Activated B cell treated with CpG ODN at 0.5 μM for 24 hours (primary cell): ENCODE measurements at places on chromosomes 11 and 22. TPM values are rescaled to one million over a fixed set of nuclear protein-coding genes. Genes with fewer than 3 reads are reported as not detected.

DNA sequence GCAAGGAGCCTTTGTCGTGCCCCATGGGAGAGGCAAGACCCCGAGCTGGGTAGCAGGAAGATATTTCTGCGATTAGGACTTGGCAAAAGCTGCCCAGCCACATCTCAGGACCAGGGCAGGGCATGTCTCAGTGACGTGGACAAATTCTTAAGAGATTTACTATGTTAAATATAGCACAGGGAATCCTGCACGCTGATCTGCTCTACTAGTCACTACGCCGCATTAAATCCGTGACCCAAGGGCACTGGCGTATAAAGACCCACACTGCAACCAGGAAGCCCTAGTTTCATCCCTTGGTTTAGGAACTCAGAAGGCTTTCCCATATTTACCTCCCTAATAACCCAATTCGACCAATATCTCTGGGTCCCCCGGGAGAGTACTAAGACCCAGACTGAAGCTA lies 35.1 kb downstream of the AP1B1 start:
- H3K27ac ChIP-seq = no peak overlapping the region
- no peak for DNase-seq
- no peaks in the 10 kb centered on the region for H3K4me1 ChIP-seq
- no peaks in the 10 kb centered on the region for H3K27me3 ChIP-seq
- no peak overlapping the region for H3K4me3 ChIP-seq

GRCh38 chr11:129239207-129239606 lies 47.1 kb upstream of the ARHGAP32 start:
- H3K27me3 ChIP-seq = no peaks in the 10 kb centered on the region
- no peak overlapping the region for H3K4me3 ChIP-seq
- no peak for DNase-seq
- H3K36me3 ChIP-seq = no peaks in the 10 kb centered on the region

DNA sequence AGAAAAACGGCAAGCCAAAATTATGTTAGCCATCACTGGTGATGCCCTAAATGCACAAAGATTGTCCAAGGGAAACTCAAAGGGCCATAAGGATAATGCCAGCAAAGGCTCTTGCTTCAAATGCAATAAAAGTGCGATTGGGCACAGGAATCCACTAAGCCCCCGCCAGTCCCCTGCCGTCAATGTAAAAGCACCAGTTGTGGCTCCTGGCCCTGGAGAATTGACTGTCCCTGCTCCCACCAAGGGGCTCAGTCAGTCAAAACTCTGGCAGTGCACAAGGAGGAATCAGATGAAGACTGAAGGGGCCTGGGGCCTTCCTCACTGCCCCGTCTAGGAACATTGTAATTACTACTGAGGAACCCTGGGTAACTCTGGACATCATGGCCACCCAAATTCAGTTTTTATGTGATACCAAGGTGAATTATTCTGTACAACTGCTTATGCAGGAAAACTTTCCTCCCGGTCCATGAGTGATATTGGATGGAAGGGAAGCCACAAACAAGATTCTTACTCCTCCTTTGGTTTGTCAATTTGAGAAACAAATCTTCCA lies 85.6 kb downstream of the PIWIL4 start:
- no peak overlapping the region for H3K4me3 ChIP-seq
- DNase-seq = no peak
- peaks cover 1% of the 10 kb centered on the region for H3K27me3 ChIP-seq
- no peaks in the 10 kb centered on the region for H3K36me3 ChIP-seq

- H3K4me3 ChIP-seq = no peak overlapping the region
- no peak for DNase-seq
- no peak overlapping the region for H3K27ac ChIP-seq
- H3K36me3 ChIP-seq = no peaks in the 10 kb centered on the region
Observed at GRCh38 chr11:124830749-124831148, 30.5 kb upstream of the MSANTD2 start.

- H3K27ac ChIP-seq = no peak overlapping the region
- H3K36me3 ChIP-seq = peaks cover 4% of the 10 kb centered on the region
- H3K4me1 ChIP-seq = peaks cover 2% of the 10 kb centered on the region
Observed at GRCh38 chr11:63503492-63503891, 2.4 kb upstream of the LGALS12 start.

GRCh38 chr11:67438158-67438902 lies 848 bp upstream of the PTPRCAP start:
- peaks cover 37% of the 10 kb centered on the region for H3K36me3 ChIP-seq
- H3K27ac ChIP-seq = peak overlapping the region; percentile 96
- peaks cover 81% of the 10 kb centered on the region for H3K4me1 ChIP-seq
- DNase-seq = peak; percentile 53

DNA sequence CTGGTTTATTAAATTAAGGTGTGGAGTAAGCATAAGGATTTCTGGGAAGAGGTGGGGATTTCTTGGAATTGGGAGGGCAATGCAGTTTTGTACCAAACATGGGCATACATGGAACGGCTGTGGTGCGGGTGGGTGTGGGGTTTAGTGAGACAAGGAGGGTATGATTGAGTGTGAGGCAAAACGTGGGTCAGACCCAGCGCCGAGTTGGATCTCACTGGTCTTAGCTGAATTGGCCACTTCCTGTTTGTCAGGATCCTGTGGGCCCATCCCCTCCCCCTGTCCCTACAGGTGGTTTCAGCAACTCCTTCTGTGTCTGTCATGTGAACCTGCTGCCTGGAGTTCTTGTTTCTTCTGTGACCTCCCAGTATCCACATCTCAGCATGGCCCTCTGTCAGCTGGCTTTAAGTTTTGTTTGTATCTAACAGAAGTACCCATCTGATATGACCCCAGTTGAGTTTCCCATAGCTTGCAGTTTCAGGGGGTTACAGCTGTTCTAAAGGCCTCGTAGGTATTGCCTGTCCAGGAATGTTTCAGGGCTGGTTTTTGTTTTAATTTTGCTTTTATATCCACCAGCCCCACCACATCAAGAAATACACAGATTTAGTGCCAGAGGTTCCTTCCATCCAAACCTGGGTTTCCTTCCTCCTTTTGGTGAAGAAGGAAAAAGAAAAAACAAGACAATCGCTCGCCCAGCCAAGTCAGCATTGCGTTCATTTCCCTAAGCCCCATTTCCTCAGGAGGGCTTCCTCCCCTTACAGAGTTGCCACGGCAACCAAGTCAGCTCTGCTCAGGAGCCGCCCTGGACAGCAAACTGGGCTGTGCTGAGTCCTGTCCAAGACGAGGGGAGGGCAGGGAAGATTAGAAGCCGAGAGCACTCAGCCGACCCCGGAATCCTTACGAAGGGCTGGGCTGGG lies 6.0 kb downstream of the APOL1 start:
- H3K36me3 ChIP-seq = peaks cover 48% of the 10 kb centered on the region
- H3K4me1 ChIP-seq = peaks cover 19% of the 10 kb centered on the region
- no peak overlapping the region for H3K27ac ChIP-seq
- no peak overlapping the region for H3K4me3 ChIP-seq
- H3K27me3 ChIP-seq = no peaks in the 10 kb centered on the region
- no peak for DNase-seq

DNA sequence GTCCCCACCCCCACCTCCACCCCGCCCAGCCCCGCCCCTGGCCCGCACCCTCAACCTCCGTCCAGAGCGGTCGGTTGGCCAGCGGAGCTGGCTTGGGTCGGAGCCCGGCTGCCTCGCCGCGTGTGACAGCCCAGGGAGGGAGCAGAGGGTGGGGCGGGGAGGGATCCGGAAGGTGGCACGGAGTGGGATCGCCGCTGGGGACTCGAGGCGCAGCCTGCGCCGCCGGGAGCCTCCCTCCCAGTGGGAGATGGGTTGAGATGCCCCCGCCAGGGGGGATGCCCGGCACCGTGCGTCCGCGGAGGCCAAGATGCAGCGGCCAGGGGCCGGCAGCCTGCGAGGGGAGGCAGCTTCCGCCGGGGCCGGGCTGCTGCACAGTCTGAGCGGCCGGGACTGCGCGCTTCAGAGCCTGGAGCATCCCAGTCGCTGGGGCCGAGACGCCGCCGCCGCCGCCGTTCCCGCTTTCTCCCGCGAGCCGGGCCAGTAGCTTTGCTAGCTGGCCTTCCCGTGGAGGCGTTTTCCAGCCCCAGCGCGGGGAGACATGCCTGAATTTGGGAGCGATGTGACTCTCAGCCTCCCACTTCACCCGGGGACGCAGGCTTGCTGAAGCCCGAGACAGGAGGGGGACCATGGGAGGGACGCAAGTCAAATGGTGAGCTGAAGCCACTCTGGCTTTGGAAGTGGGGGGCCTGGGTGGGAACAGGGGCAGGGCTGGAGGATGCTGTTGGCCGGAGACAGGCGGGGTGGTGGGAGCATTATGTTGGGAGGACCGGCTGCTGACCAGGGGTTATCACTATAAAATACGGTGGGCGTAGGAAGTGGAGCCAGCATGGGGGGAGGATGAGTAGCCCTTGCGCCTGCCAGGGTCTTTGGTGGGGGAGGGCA lies 40.2 kb downstream of the DIXDC1 start:
- no peaks in the 10 kb centered on the region for H3K36me3 ChIP-seq
- peak; percentile 30 for DNase-seq
- peaks cover 21% of the 10 kb centered on the region for H3K27me3 ChIP-seq

Gene USP2
- 0.24 TPM in 1 of 2 replicates, not detected in the other for total RNA-seq
